Activated T-cell treated with anti-CD3 and anti-CD28 coated beads for 48 hours (primary cell): ENCODE measurements at places on chromosomes 6 and 20.
A peak's percentile ranks its signal among the peaks of the same experiment; 100 is the strongest.

GRCh38 chr6:73675466-73676098 is 20.4 kb upstream of the CD109 start:
- DNase-seq, result peak; percentile 50

DNA sequence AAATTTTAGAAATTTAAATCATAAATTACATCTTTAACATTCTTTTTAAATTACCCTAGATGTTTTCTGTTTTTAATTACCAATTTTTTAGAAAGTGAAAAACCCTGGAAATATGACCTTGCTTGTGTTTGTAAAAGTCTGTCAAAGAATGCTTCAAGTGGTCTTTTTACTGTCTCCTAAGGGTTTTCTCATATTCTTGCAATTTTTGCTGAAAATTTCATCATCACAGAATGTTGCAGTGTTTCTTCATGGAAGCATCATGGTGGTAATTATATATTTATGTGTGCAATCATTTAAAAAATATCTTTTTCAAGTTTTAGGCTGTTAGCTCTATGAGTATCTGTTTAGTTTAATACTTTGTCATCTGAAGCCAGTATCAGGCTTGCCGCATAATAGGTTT is 178.2 kb downstream of the HDGFL1 start:
- DNase-seq, result no peak

DNA sequence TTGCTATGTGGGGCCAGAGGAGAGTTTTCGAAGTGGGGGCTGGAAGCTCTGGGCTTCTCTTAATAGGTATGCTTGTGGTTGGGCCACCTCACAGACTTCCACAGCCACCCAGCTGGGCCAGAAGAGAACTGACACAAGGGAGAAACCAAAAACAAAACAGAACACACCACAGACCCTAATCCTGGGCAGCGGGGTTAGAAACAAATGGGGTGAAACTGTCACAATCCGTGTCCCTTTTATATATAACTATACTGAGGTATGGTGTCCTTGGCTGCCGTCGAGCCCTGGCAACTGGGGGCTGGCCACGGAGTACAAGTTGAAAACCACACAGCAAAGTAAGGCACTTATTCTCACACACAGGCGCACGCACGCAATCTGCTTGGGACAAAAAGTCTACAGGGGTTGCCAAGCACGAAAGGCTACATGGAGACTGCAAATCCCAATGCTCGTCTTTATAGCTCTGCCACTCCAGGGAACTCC is 78.3 kb downstream of the TRAM2 start:
- DNase-seq, result no peak

DNA sequence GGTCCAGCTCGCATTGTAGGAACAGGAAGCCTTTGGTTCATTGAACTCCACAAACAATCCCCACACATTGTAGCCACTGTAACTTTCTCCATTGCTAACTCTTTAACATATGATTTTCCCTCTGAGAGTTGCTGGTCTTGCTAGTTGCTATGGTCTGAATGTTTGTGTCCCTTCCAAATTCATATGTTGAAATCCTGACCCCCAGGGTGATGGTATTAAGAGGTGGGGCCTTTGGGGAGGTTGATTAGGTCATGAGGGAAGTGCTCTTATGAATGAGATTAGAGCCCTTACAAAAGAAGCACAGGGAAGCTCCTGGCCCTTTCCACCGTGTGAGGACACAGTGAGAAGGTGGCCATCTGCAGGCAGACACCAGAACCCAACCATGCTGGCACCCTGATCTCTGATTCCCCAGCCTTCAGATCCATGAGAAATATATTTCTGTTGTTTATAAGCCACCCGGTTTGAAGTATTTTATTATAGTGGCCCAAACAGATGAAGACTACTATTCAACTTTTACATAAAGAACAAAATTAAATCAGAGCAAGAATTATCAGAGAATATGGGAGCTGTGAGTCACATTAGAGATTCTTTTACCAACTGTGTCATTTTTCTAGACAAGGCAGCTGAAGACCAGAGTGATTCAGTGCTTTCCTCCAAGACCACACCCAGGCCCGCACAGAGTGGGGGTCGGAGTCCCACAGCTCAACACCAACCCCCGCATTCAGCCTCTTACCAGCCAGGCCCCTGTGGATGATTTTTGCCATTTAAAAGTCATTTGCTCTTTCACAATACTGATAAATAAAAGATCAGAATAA is 143.0 kb downstream of the SAMD5 start:
- DNase-seq, result no peak

DNA sequence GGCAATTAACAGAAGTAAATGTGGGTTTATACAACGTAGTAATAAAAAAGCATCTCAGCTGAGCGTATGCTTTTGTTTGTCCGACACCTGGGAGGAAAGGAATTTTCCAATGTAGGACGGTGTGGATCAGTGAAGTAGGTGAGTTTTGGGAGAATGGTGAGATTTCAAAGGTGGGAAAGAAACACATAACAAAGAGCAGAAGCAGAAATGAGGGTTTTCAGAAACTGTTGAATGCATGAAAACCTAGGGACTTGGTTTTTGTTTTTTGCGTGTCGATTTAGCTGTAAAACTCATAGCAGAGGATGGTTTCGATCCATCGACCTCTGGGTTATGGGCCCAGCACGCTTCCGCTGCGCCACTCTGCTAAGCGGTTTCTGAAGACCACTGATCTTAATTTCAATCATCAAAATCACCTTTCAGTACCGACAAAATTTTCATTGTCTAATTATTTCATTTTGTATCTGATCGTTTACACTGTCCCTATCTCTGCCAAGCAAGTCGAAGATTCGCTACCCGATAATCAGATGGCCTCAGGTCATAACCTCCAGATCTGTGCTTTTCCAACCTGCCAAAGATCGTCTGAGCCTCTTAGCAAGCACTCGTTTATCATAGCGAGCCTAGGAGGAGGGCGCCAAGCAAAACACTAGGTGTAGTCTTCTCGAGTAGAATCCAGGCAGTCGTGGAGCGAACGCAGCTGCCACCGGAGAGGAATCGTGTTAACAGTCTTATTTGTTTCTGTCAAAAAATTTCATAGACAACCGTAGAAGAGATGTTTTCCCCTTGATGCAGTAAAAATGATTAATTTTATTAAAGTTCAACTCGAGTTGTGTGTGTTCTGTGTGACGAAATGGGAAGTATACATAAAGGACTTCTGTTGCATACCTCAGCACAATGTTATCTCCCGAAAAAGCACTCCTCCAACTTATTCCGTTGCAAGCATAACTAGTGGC is 20.9 kb upstream of the POM121L2 start:
- DNase-seq, result peak; percentile 31

GRCh38 chr6:127576874-127577273 is at the start of gene C6orf58:
Gene C6orf58, plus strand, starts transcription at chr6:127577174. Its CDS starts 12 bp downstream, at chr6:127577186.
- DNase-seq, result no peak

GRCh38 chr6:12955956-12956355 is 239.4 kb downstream of the PHACTR1 start:
- DNase-seq, result no peak

DNA sequence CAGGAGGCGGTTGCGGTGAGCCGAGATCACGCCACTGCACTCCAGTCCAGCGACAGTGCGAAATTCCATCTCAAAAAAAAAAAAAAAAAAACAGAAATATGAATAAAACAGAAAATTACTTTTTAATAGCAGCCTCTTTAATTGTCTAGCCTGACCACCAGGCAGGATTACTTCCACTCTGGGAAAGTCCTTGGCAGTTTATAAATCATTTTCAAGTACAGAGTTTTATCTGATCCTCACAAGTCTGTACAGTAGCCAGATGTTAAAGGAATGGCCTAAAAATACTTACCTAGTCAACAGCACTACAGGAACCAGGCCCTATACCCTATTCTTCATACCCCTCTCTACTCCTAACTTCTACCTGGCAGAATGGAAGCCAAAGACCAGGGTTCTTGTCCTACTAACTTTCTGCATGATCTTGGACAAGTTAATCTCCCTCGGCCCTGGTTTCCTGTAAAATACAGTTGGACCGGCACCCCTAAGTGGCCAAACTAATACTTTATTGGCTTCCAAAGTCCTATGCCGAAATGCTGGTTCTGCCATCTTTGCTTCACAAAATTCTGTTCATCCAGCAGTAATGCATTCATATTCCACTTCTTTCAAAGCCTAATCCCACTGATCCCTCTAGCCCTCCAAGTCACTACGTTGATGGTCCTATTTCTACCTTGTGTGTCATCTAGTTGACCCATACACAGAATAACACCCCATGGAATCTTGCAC is 1.9 kb downstream of the EIF2S2 start:
- DNase-seq, result no peak

DNA sequence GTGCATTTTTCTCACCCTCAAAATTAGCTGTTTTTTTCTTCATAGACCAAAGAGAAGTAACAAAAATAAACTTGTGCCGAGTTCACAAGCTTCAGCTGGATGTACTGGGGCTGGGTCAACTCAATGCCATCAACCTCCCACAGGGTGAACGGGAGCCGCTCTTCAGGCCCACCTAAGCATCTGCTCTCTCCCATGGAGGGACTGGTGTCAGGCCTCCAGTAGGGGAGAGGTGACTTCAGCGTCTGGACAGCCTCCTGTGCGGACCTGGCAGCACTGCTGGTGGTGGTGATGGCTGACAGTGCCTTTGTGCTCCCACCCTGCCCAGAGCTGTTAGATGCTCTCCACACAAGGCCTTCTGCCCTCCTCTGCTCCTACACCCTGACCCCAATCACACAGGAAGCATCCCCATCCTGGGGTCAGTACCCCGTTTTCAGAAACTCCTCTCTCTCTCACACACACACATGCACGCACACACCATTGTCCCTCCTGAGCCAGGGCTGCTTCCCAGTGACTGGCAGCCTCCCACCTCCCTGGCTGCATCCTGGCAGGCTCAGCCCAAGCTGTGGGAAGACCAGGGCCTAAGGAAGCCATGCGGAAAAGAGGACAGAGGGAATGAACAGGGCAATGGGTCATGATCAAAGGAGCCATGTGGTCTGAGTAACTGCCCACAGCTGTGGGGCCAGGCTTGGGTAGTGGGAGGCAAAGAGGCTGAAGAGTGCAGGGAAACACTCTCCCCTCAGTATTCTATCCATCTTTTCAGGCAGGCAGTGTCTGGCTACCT is 17.7 kb downstream of the CST8 start:
- DNase-seq, result no peak

- peak; percentile 38 for DNase-seq
These were observed at the start of gene ANKRD60 for GRCh38 chr20:58228484-58229197. Gene ANKRD60, minus strand, starts transcription at chr20:58228653. Its CDS starts 0 bp downstream, at chr20:58228653.

DNA sequence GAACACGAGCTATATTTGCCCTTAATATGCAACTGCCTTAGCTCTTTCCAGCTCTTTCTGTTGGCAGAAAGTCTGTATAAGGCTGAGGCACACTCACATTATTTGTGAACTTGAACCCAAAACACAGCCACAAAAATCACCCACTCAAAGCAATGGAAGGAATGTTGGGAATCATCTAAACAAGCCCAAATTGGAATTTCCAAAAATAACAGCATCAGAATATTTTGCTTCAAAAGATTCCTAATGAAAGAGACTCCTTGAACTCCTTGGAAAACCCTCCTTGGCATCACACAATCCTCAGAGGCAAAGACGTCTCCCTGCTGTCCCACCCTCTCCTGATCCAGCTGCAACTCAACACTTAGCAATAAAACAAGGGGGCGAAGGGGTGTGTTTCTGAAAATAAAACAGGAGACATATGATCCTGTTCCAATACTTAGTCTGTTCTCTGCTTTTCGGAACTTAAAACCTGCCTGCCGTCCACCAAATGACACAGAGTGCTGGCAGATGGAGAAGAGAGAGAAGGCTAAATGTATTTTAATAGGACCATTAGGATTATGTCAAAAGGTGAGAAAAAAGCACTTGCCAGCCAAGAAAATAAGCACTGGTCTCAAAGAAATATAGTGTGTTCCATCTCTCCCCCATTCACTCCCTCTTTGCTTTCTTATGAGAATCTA is 320.7 kb upstream of the JARID2 start:
- DNase-seq, result no peak

DNA sequence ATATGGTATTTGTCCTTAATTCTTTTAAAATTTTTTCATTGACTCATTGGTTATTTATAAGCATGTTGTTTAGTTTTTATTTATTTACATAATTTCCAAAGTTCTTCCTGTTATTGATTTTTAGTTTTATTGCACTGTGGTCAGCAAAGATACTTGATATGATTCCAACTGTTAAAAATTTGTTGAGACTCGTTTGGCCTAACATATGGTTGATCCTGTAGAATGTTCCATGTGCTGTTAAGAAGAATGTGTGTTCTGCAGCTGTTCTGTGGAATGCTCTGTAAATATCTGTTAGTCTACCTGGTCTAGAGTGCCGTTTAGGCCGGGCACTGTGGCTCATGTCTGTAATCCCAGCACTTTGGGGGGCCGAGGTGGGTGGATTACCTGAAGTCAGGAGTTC is 197.7 kb downstream of the CD109 start:
- no peak for DNase-seq

DNA sequence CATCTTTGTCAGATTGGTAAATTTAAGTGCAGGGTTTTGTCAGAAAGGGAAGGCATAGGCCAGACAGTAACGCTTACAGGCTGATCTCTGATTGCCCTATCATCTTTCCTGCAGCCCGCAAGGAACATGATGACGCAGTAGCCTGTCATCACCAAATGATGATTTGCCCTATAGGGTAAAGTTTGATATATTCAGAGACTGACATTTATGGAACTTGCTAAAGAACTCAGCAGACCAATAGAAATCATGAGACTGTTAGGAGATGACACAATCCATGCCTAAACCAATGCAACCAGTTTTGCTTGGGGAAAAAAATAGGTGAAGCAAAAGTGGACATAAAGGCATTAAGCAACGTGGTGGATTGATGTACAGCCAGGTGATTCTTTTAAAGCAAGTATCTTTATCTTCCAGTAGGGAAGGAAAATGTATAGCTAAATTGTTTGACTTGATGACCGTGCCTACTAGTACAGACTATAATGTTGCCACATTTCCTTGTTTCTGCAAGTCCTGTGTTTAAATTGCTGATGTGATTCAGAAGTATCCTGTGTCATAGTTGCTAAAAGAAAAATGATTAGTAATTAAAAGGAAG is 2.4 kb downstream of the NUS1 start:
- DNase-seq, result no peak

DNA sequence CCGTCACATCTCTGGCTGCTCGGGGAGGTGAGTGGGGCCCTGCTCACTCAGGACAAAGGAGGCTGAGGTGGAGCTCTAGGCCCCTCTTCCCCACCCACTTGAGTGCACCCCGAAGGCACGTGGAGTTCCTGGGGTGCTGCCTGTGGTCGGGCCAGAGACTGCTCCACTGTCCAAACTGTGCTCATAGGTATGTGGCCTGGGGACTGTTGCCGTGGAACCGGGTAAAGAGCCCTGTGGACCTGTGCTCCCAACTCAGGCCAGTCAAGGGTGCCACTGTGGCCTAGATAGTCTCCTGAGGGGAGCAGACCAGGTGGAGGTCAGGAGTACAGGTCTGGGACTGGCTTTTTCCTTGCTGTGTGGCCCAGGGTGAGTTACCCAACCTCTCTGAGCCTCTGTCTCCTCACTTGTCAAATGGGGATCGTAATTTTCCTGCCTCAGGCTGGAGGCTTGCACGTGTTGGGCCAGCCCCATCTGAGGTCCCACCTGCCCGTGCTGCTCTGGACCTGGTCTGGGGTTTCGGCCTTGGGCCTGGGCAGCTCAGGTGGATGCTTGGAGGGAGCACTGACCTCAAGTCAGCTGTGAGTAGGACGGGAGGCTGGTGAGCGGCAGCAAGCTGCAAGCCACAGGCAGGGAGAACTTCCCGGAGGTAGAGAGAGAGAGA is 12.4 kb upstream of the NPBWR2 start:
- DNase-seq, result no peak

GRCh38 chr6:136784910-136785746 is 7.1 kb downstream of the MAP3K5 start:
- DNase-seq, result peak; percentile 27

- DNase-seq, result no peak
These were observed 116.6 kb downstream of the MRPL14 start for GRCh38 chr6:44010411-44011349.
